ENCODE measurements at places on chromosomes 11 and 22.

DNA sequence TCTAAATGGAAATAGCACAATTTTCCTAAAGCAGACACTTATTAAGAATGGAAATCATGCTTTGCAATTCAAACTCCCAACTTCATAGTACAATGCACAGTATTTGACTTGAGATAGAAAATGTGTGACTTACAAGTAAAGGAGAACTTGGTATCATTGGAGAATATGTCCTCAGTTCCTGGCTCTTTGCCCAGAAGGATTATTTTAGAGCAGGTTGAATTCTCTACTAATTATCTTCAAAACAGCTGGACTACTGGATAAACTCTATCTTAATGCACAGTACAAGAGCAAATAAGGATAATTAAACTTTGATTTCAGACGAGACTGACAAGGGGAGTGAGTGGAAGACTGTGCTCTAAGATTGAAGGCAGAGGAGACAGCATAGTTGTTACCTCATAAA, 839.4 kb downstream of the OPCML start:
- no peak for DNase-seq

- no peak for DNase-seq
Observed at GRCh38 chr11:102155676-102156075, 45.4 kb downstream of the YAP1 start.

DNA sequence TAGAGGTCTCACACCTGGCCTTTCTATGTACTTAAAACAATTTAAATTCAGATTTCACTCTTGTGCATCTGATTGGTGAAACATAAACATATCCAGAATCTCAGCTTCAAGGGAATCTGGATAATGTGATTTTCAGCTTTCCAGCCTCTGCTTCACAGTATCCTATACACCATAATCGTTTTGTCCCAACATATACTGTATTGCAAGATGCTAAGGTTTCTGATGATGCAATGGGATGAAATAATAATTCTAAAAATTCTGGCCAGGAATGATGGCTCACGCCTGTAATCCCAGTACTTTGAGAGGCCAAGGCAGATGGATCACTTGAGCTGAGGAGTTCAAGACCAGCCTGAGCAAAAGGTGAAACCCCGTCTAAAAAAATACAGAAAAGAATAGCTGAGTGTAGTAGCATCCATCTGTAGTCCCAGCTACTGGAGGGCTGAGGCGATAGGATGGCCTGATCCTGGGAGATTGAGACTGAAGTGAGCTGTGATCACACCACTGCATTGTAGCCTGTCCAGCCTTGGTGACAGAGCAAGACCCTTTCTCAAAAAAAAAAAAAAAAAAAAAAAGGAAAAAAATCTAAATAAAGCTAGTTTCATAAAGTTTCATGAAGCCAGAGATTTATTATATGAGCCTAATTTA, 41.0 kb upstream of the CTSC start:
- no peak for DNase-seq

GRCh38 chr22:33569018-33569417, 351.3 kb downstream of the LARGE1 start:
- DNase-seq: no peak

- DNase-seq: no peak
Observed at GRCh38 chr11:77075425-77075905, 8.7 kb downstream of the CAPN5 start.

DNA sequence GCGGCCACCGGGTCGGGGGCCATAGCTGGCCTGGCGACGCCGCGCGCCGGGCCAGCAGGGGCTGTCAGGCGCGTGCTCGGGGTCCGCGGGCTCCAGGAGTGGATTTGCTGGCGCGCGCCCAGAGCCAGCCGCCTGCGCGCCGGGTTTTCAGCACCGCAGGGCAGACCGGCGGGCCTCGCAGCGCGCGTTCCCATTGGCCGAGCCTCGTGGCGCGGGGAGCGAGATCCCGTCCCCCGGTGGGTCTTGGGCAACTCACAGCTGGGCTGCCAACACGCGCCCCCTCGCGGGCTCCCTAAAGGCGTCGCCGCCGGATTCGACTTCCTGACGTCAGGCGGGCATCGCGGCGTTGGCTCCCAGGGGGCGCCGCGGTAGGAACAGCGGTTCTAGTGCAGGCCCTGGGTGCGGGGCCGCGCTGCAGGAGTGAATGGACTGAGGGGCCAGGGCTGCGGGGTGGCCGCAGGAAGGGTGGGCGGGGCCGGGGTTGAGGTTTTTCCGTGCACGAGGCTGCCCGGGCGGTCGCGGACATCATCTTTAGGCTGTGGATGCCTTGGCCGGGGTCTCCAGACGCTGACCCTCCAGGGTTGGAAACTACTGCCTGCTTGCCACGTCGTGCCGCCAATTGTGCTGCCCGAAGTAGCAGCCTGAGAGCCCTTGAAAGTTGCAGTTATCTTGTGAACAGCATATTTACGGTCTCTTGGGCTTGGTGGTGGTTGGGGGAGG, at the start of gene FADS1:
Gene FADS1, minus strand, starts transcription at position 268 of the 720 bp plus-strand sequence. Its CDS starts 74 bp downstream, at position 194.
- DNase-seq: no peak

DNA sequence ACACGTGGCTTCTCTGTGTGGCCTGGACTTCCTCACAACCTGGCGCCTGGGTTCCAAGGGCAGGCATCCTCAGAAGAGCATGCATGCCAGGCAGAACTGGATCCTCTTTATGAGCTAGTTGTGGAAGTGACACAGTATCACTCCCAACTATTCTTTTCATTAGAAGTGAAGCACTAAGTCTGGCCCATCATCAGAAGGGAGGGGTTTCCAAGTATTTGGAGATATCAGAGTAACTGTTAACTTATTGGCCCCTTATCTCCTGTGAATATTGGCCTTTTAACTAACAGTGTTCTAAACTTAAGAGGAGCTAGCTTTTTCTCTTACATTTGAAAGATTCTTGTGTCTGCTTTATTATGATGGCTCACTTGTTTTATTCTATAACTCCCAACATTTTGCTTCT, 35.5 kb downstream of the FDX1 start:
- DNase-seq: no peak

- no peak for DNase-seq
Observed at GRCh38 chr11:111347002-111347722, 31.9 kb downstream of the POU2AF1 start.

DNA sequence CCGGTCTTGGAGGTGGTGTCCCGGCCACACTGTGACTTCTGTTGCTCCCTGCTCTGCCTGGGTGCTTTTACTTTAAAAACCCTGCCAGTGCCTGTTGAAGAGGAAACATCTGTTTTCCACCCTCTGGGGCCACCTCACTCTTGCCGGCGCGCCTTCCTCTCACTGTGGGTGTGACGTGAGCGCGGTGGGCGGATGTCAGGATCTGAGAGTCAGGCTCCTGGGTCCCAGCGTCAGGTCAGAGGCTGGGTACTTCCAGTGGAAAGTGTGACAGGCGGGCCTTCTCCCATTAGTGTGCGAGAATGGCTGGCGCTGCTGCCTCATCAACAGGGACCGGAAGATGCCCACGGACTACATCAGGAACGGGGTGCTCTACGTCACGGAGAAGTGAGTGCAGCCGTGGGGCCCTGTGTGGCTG, 54.2 kb downstream of the GRAMD4 start:
- DNase-seq: peak; percentile 85

GRCh38 chr22:47010211-47010610, 247.8 kb downstream of the TBC1D22A start:
- no peak for DNase-seq

DNA sequence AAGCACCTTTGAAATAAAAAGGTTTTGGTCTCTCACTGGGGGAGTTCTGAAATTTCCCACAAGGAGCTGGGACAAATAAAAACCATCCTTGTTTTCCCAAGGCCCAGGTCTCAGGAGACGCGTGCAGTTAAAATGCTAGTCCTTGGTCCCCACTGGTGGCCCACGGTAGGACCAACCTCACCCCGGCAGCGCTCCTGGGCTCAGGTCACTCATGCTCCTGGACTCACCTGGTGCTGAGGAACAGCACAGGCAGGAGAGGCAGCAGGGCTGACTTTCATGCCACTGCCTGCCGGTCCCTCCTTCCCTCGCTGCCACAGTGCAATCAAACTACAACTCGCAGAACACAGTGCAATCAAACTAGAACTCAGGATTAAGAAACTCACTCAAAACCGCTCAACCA, 356.8 kb upstream of the CCDC179 start:
- no peak for DNase-seq

- no peak for DNase-seq
Observed at GRCh38 chr11:68118706-68119448, 2.3 kb downstream of the CHKA start.

- no peak for DNase-seq
Observed at GRCh38 chr11:128840137-128840536, 27.0 kb downstream of the KCNJ1 start.

- DNase-seq: no peak
Observed at GRCh38 chr11:126307706-126308105, 3.8 kb downstream of the DCPS start.

DNA sequence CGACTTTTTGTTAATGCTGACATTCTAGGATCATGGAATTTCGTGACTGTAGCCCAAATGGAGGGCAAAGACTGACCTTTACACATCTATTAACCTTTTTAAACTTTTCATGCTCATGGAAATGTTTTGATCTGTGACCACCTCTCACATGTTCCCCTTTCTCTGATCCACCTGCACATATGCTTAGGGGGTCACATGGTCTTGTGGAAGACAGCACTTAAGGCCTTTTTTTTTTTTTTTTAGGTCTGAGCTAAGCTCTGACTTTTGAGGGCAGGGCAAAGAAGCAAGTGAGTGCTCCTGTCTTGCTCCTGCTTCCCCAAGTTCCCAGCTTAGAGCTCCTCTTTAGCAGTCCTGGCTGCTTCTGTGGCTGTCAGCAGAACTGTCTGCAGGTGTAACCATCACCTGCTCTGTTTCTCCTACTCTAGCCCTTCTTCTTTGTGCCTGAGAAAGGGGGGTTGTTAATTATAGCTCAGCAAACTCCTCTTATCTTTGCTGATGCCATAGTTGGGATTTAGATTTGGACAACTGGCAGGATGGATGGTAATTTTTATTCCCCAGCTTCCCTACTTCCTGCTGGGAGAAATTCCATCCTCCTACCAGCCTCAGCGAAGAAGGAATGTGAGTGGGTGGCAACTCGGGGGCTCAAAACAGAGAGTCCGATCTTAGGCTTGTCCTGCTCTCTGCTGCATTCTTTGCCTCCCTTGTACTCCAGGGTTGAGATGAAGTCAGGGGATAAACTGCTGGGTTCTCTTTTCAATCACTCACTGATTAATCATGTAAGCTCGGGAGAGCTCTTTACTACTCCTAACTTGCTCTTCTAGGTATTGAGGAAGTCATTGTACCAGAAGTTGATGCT, 64.4 kb downstream of the GRAMD1B start:
- DNase-seq: no peak

DNA sequence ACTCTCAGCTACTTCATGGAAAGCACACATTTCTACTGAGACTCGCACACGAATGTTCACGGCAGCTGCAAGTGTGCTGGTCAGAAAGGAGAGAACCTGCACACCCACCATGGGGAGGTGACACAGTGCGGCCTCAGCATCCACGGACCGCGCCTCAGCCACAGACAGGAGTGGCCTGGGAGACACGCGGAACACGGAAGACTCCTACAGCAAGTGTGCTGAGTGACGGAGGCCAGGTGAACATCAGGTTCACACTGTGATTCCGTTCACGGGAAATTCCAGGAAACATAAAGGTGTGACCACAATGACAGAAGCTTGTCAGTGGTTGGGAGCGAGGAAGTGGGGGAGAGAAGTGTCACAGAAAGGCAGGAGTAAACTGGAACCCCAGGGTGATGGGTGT, 13.3 kb upstream of the MOB2 start:
- no peak for DNase-seq

DNA sequence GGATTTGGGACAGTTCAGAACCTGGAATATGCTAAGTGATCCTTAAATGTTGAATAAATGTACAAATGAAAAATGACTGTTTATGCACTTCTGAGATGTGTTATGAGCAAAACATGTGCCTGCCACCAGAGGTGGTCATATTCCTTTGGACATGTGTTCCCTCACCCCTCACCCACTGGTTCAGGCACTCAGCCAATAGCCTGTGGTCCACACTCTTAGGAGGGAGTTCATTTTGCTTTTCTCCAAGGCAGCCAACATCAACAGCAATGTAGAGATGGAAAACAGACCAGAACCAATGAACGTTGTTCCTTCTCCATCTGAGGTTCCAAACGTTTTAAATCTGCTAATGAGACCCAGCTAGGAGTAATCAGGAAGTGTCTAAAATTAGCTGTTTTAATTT, 44.0 kb downstream of the RPUSD4 start:
- DNase-seq: no peak

DNA sequence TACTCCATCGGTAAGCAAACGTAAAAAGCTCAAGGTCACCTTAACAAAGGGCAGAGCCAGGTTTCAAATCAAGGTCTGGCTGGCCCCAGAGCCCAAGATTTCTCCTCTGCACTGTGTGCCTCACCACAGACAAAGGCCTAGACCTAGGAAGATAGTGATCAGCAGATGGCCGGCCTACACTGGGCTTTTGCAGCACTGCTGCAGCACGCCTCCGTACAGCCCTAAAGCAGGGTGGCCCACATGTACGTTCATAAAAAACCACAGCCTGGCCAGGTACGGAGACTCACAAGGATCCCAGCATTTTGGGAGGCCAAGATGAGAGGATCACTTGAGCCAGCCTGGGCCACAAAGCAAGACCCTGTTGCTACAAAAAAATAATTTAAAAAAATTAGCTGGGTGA, 106.3 kb upstream of the PITPNB start:
- no peak for DNase-seq

GRCh38 chr11:22728600-22729389, 62.4 kb downstream of the GAS2 start:
- DNase-seq: no peak

DNA sequence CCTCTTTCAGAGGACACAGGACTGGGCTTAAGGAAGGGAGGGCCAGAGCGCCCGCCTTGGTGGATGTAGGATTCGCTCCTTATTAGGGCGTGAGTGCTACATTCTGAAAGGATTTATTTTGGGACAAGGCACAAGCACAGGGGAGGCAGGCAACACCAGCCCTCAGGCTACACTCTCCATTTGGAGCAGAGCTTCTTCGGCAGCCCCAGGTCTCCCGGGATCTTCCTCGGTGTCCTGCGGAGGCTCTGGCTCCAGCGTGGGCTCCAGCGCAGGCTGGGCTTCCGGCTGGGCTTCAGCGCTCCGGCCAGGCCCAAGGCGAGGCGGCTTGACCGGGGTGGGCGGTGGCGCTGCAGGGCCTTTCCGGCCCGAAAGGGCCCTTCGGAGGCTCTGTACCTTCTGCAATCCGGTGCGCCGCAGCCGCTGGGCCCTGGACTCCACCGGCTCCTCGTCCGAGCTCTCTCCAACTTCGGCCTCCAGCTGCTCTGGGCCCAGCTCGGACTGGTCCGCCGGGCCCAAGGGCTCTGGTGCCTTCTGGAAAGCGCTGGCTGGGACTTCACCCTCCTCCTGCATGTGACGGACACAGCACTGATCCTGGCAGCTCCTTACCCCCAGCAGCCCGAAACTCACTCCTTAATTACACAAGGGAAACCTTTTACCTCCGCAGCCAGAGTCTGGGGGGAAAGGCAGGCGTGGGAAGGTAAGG, 1.1 kb downstream of the CAVIN3 start:
- DNase-seq: no peak

GRCh38 chr11:62559204-62559603, 12.6 kb upstream of the AHNAK start:
- DNase-seq: no peak

- DNase-seq: no peak
Observed at GRCh38 chr22:30890686-30891442, 77.7 kb downstream of the MORC2 start.

- DNase-seq: peak; percentile 39
Observed at GRCh38 chr22:50481440-50482106, at the start of gene ADM2. ADM2 (plus strand) TSS chr22:50481543; CDS start chr22:50481848, 305 bp downstream.

- no peak for DNase-seq
Observed at GRCh38 chr11:86889001-86889341, 66.2 kb downstream of the FZD4 start.
